ENCODE measurements at places on chromosomes 11 and 22.

DNA sequence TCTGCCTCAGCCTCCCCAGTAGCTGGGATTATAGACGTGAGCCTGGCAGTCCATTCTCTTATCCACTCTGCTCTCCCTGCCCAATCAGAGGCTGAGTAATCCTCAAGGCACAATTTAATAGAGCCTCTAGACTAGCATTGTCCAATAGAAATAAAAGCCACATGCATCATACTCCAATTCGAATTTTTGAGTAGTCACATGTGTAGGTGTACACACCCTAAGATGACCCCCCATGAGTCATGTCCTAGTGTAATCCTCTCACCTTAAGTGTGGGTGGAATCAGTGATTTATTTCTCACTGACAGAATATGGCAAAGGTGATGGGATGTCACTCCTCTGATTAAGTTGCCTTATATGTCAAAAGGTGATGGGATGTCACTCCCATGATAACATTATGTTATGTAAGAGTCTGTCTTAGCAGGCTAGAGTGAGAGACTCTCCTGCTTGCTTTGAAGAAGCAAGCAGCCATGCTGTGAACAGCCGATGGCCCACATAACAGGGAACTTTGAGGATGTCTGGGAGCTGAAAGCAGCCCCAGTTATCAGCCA lies 61.3 kb downstream of the MN1 start:
- DNase-seq = no peak

- no peak for DNase-seq
These were observed 1.7 kb upstream of the SCO2 start for GRCh38 chr22:50526834-50527801.

GRCh38 chr11:121917482-121917881 lies 198.5 kb downstream of the BLID start:
- no peak for DNase-seq

DNA sequence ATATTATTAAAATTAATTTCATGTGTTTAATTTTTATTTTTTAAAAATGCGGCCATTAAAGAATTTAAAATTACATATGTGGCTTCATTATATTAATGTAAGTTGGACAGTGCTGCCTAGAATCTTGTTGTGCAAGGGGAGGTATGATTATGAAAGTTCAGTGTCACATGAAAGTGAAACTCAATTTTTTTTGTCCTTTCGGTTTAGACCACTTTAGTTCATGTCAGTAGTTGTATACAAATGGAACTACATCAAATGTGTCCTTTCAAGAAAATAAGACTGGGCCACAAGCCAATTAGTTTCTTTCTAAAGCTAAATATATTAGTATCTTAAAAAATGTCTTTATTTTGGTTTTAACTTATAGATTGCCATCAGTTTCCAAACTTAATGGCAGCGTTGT lies 35.7 kb downstream of the TBCEL start:
- DNase-seq = no peak

DNA sequence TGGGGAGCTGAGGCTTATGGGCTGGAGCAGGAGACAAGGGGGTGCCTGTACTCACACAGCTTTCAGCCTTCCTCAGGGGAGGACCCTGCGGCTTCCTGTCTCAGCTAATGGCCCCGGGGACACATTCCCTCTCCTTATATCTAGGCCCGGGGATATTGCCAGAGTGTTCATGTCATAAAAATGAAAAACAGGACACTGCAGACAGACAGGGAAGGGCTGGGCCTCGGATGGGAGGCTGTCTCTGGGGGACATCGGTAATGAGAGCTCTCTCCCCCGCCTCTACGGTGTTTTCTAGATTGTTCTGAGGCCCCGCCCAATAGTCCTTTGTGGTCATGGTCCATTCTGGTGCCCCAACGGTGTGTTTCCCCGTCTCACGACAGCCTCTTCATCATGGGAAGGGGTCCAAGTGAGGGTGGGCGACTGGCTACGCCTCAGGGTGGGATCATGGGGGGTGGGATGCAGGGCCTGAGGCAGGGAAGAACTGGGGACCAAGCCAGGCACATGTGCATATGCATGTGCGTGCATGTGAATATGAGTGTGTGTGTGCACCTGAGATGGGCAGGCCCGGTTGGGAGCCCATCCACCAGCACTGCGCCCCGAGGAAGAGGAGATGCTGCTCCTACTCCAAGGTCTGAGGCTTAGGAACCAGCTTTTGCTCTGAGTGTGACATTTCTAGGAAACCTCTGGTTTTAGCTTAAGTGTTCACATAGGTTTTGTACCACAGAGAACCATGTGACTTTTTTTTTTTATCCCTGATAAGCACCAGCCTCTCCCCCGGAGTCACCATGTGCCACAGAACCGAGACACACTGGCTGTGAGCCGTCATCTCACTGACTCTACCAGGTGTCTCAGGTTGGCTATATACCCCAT lies 5.3 kb downstream of the ARVCF start:
- no peak for DNase-seq

GRCh38 chr22:23119494-23120414 lies 22.0 kb downstream of the RSPH14 start:
- DNase-seq = no peak

GRCh38 chr11:5460983-5461621 lies 12.0 kb downstream of the OR51I2 start:
- no peak for DNase-seq

DNA sequence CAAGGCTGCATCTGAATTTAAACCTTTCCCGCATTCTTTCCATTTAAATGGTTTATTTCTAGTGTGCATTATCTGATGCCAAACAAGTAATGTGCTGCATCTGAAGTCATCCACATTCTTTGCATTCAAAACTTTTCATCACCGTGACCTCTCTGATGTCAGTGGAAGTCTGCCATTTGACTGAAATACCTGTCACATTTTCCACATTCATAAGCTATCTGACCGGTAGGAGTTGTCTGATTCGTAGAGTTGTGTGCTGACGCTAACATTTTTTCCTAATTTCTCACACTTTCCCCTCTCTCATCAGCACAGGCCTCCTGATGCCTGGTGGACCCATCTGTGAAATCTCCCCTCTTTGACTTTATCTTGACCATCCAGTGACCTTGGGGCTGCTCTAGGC lies 79.9 kb upstream of the BARX2 start:
- DNase-seq = no peak

DNA sequence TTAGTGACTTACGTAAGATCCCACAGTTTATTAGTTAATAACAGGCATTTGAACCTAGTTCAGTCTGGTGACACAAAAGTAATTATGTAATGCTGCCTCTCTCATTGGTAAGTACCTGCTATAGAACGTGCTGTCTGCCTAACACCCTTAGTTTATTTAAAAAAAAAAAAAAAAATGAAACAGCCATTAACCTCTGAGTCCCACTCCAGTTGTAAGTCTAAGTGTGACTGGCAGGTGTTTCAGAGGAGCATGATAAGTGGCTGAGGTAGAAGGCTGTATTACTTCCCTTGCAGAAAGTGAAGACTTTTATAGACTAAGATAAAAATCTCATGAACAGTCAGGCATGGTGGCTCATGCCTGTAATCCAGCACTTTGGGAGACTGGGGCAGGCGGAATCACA lies 140.5 kb downstream of the TRIM44 start:
- no peak for DNase-seq

DNA sequence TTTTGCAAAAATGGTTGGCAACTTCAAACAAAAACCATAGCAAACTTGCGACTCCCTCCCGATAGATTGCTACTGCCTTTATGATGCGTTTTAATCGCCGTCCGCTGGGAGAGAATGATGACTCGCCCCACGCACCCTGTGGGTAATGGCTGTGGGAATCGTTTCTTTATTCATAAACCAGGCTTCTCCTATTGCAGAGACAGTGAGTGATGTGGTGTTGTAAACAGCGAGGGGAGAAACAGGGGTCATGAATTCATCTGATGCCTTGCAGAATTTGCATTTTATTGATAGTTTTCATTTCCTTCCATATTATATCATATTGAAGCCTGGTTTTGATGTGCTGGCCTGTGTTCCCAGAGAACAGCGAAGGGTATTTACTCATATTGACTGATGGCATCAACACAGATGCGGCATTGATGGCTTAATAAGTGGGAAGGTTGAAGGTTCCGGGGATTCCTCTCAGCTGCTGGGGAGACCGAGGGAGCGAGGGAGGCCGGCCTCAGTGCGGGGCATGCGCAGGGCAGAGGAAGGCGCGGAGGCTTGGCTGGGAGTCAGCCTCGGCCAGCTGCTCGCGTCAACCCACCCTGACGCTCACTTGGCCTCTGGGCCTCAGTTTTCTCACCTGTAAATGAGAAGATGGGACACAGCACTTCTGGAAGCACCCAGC lies 41.3 kb downstream of the ARHGAP8 start:
- no peak for DNase-seq

DNA sequence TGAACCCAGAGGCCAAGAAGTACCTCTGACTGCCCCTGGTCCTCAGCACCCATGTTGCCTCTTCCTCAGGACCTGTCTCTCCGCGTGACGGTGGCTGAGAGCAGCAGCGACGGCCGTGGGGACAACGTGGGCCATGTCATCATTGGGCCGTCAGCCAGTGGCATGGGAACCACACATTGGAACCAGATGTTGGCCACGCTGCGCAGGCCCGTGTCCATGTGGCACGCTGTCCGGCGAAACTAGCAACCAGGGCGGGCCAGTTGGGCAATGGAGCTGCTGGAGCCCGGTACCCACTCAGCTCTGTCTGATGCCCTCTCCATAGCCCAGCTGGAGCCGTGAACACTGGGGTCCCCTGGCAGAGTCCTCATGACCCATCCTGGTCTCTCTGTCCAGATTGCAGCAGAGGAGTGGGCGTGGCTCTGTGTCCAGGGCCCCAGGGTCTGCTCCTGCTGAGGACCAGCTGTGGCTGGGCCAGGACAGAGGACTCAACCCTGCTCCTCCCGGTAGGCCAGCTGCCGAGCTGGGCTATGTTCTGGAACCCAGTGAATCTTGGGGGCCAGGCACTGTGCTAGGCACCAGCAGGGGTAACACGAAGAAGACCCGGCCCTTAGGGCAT lies 8.0 kb upstream of the RHOD start:
- DNase-seq = no peak

- DNase-seq = no peak
These were observed 43.8 kb downstream of the TRMU start for GRCh38 chr22:46379066-46379930.

- DNase-seq = no peak
These were observed 65.5 kb downstream of the ME3 start for GRCh38 chr11:86606836-86607481.

DNA sequence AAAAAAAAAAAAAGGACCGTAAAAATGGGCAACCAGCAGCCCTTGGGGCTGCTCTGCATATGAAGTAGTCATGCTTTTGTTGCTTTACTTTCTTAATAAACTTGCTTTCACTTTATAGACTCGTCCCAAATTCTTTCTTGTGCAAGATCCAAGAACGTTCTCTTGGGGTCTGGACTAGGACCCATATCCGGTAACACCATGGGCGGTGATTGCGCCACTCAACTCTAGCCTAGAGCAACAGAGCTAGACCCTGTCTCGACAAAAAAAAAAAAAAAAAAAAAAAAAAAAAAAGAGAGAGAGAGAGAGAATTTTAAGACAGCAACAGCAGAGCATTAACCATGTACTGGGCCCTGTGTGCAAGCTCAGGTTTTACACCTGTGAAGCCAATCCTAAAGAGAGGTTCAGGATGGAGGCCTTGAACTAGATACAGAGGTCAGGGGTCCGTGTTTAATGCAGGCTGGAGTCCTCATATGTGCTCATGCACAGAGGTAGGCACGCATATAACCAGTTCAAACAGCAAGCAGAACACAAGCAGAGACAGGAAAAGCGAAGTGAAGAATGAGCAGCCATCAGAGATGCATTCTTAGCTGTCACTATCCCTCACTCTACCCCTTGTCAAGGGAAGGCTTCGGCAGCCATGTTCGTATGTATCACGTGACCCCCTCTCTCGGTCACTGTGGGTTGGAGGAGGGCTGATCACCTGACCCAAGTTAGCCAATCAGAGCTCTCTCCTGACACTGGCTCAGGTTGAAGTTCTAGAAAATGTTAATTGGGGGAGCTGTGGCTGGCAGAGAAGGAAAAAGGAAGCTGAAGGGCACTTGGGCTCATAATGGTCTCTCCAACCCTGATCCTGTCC lies 16.7 kb upstream of the SYT12 start:
- DNase-seq = no peak

- DNase-seq = no peak
These were observed 99.4 kb upstream of the ZC3H12C start for GRCh38 chr11:109993786-109994185.

- DNase-seq = no peak
These were observed 3.7 kb downstream of the ASPHD2 start for GRCh38 chr22:26432619-26433311.

DNA sequence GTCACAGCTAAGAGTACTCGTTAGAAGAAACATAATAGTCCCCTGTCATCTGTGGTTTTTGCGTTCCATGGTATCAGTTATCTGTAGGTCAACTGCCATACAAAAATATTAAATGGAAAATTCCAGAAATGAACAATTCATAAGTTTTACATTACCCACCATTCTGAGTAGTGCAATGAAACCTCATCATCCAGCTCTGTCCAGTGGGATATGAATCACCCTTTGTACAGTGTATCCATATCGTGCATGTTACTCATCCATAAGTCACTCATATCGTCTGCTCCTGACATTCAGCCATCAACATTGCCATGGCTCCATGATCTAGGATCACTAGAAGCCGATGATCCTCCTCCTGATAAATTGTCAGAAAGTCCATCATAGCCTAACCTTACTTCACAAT lies 174.9 kb upstream of the C11orf87 start:
- DNase-seq = no peak

DNA sequence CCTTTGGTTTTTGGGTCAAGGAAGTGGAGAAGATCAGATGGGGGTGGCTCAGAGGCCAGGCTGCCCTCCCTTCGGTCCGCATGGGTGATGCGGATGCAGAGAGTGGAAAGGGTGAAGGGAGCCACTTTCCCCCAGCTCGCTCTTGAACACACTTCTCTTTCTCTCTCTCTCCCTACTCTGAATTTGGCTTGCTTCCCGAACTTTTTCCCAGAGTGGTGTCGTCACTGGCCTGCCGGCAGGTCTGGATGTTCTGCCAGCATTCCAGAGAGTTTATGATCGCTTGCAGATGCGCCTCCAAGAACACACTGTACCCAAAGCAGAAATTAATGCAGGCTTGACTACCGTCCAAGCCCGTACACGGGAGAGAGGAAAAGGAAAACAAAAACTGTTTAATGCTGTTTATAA lies 103.2 kb downstream of the ZBTB16 start:
- DNase-seq = no peak

Data from stimulated activated CD4-positive, alpha-beta T cell treated with anti-CD3 and anti-CD28 coated beads, TNF-alpha, amount 100 ng/mL, for 4 hours (primary cell).